Karpas-422 (cell line): ENCODE measurements at places on chromosomes 5 and 9. TPM values are rescaled to one million over a fixed set of nuclear protein-coding genes. Genes with fewer than 3 reads are reported as not detected.

GRCh38 chr5:143001764-143002351 lies 231.7 kb downstream of the ARHGAP26 start:
- DNase-seq = no peak

GRCh38 chr9:81613002-81613812 lies 76.1 kb downstream of the TLE1 start:
- DNase-seq = no peak

- no peak for DNase-seq
Measured at GRCh38 chr9:96487029-96487396, 37.0 kb downstream of the HABP4 start.

GRCh38 chr9:134187110-134187531 lies 22.8 kb upstream of the RNU6ATAC start:
- DNase-seq = peak; percentile 62

The MARCOL gene
- total RNA-seq = not detected in 2 replicates
